ENCODE measurements at places on chromosomes 5 and 9. TPM values are rescaled to one million over a fixed set of nuclear protein-coding genes. Genes with fewer than 3 reads are reported as not detected.
A peak's percentile ranks its signal among the peaks of the same experiment; 100 is the strongest.

The CD72 gene
- total RNA-seq, result 1.5 TPM

The PPP2R2B gene
- 2.8 TPM for total RNA-seq

The CXXC5 gene
- total RNA-seq, result 4.0 TPM

The DND1 gene
- 0.67 TPM for total RNA-seq

The LCN9 gene
- total RNA-seq, result not detected

The SLC36A2 gene
- total RNA-seq, result not detected

DNA sequence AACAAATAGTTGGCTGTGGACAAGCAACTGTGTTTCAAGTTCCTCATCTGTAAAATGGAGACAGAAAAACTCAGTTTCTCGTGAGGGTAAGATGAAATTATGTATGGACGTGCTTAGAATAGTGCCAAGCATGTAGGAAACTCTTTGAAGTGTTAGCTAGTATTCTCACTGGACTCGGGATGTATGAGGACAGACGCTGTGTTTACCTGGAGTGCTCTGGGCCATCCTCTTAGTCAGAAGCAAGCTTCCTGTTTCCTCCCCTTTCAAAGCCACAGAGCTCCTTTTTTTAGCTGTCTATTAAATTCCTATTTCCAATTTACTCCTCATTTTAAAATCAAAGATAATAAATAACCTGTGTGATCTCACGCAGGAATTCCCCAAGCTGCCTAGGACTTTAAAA, 23.8 kb upstream of the IQGAP2 start:
- DNase-seq, result peak; percentile 13

DNA sequence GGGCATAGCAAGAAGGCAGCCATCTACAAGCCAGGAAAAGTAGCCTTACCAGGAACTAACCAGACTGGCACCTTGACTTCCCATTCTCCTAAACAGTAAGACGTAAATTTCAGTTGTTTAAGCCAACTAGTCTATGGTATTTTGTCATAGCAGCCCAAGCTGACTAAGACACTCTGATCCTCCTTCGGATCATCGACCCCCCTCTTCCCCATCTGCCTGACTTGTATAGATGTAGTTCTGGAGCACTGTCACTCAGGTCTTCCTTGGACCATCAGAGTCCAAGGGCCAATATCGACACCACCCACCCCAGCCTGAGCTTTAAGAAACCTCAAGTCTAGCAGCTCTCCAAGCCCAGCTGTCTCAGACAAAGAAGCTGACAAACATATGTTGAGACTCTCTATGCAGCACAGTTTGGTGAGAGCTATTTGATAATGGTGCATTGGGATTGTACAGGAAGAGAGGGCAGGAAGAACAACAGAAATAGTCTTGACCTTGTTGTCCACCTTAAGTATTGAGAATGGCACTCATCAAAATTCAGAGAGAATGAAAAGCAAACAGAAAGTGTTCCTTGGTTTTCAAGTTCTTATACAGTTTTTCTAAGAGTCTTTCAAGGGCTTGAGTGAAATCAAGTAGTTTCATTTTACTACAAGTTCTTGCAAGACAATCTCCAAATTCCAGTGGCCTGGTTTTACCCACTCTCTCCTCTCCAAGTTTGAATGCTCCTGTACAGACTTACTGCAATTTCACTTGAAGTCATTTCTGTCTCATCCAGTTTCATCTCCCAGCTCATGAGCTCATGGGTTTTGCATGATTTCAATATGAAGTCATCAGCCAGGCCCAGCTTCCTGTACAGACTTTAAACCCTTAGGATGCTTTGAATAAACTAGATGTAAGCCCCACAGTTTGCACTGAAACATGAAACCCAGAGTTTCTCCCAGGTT, 122.3 kb upstream of the RAI14 start:
- peak; percentile 86 for DNase-seq

DNA sequence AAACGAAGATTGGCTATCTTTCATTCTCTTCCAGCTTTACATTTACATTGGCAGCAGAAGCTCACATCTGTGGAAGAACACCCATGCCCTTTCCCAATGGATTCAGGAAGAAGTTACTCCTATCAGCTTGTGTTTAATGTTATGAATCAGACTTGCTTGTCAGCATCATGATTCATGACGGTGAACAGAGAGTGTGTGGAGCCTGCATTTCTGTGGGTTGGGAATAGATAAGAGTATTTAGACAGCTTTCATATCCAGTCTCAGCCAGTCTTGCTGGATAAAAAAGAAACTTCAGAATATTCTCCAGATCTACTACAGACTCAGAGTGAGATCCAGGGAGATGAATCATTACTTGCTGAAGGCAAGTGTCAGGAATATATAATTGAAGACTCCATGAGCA, 812.9 kb upstream of the ZNF608 start:
- peak; percentile 94 for DNase-seq

GRCh38 chr5:158626718-158627117, 473.0 kb downstream of the EBF1 start:
- no peak for DNase-seq

GRCh38 chr9:127172066-127172707, 49.8 kb upstream of the ANGPTL2 start:
- no peak for DNase-seq

GRCh38 chr9:37083654-37084053, 36.7 kb upstream of the ZCCHC7 start:
- DNase-seq, result no peak

- DNase-seq, result no peak
Observed at GRCh38 chr5:10583663-10584572, 20.0 kb downstream of the ANKRD33B start.

DNA sequence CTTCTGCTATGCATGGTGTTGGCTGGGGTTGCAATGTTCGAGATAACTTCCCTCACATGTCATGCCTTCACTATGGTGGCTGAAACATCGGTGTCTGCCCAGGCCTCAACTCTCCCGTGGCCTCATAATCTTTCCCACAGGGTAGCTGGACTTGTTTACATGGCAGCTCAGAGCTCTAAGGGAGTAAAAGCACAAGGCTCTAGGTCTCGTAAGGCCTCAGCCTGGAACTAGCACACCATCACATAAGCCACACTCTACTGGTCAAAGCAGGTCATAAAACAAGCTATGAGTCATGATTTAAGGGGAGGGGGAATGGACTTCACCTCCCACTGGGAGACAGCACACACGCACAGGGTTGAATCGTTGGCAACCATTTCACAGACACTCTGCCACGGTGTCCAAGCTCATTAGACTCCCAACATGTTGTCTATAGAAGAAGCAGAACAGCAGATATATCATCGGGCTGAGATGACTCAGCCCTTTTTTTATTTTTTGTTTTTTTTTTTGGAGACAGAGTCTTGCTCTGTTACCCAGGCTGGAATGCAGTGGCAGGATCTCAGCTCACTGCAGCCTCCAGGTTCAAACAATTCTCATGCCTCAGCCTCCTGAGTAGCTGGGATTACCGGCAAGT, 66.8 kb upstream of the IL17B start:
- peak; percentile 78 for DNase-seq

GRCh38 chr5:69334793-69335268, 2.2 kb upstream of the CCDC125 start:
- DNase-seq, result peak; percentile 62

GRCh38 chr9:90898228-90898627, 96.6 kb downstream of the SYK start:
- DNase-seq, result no peak

GRCh38 chr5:148584103-148584502, 70.2 kb downstream of the HTR4 start:
- DNase-seq, result no peak

GRCh38 chr5:164060786-164061355, 555.5 kb downstream of the MAT2B start:
- DNase-seq, result no peak
